ENCODE measurements at places on chromosomes 3 and 15.

DNA sequence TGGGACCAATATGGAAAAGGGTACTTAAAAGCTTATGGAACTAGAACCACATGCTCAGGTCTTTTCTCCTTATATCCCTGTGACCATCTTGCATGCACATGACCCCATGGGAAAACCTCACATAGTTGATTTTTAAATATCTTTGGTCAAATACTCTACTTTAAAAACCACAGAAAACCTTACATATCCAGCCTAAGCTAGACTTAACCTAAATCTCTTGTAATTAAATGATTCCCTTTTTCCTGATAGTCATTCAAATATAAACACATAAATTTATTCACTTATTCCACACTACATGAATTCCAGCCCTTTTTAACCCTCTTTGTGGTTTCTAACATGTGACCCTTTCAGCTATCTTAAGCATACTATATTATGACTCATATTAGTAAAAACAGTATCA is 46.8 kb downstream of the DNAJC13 start:
- no peak overlapping the region for H3K4me3 ChIP-seq
- no peaks in the 10 kb centered on the region for H3K4me1 ChIP-seq
- no peak for DNase-seq
- no peak overlapping the region for H3K27ac ChIP-seq

DNA sequence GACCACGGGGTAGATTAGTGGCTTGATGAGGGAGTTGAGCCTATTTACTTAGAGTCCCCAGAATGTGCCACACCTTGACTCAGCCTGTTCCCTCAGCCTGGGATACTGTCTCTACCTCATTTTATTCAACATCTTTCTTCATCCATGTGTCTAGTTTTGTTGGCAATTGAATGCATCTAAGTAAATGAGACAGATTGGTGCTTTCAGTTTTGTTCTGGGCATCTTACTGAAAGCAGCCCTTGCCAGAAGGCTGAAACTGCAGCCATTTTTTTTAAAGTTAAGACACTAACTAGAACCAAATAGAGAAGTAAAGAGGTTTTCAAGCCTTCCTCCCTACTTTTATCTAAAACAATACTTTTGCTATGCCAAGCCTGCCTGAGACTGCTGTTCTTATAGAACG is 246.8 kb downstream of the SLCO3A1 start:
- DNase-seq: no peak
- H3K4me3 ChIP-seq: no peak overlapping the region
- no peaks in the 10 kb centered on the region for H3K36me3 ChIP-seq

- peak; percentile 23 for DNase-seq
- no peaks in the 10 kb centered on the region for H3K4me1 ChIP-seq
- H3K36me3 ChIP-seq: no peaks in the 10 kb centered on the region
- H3K27me3 ChIP-seq: no peaks in the 10 kb centered on the region
- no peak overlapping the region for H3K27ac ChIP-seq
Measured at GRCh38 chr3:16842272-16843270, 42.2 kb upstream of the PLCL2 start.

- no peaks in the 10 kb centered on the region for H3K36me3 ChIP-seq
- no peak overlapping the region for H3K4me3 ChIP-seq
Measured at GRCh38 chr15:40092979-40093869, 15.5 kb downstream of the BMF start.

- H3K4me1 ChIP-seq: peaks cover 4% of the 10 kb centered on the region
- no peaks in the 10 kb centered on the region for H3K36me3 ChIP-seq
- DNase-seq: no peak
- H3K27ac ChIP-seq: no peak overlapping the region
- no peak overlapping the region for H3K4me3 ChIP-seq
Measured at GRCh38 chr15:48557335-48557734, 88.2 kb downstream of the FBN1 start.

Measured in mesendoderm (in vitro differentiated cells).